ENCODE measurements at places on chromosomes 16 and 17.

- no peak for DNase-seq
Observed at GRCh38 chr16:82639666-82640336, 13.0 kb downstream of the CDH13 start.

GRCh38 chr17:81084680-81085419, 49.9 kb downstream of the BAIAP2 start:
- DNase-seq: no peak

DNA sequence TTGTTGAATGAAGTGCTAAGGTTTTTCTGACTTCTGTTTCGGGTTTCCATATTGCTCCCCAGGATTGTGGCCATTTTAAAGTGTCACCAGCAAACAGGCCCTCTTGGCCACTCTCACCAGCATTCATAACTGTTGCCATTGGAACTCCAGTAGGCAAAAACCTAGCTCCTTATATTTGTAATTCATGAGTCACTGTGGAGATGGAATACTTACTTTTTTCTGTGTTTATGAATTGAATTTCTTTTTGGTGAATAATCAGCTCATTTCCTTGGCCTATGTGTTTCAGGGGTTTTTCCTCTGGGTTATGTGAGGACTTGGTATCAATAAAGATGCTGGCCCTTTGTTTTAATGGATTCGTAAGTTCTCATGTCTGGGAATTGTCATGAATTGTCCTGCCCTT, 255.1 kb downstream of the SNX29 start:
- DNase-seq: no peak

GRCh38 chr16:68388124-68388523, 60.2 kb downstream of the SMPD3 start:
- no peak for DNase-seq

GRCh38 chr16:11572301-11572995, 14.3 kb downstream of the LITAF start:
- DNase-seq: no peak

Data from iPS DF 19.7 (cell line).